Retinal pigment epithelial cell (primary cell): ENCODE measurements at places on chromosomes 1 and 21.

GRCh38 chr1:62599044-62599443 lies 1.7 kb downstream of the ANGPTL3 start:
- DNase-seq: no peak

DNA sequence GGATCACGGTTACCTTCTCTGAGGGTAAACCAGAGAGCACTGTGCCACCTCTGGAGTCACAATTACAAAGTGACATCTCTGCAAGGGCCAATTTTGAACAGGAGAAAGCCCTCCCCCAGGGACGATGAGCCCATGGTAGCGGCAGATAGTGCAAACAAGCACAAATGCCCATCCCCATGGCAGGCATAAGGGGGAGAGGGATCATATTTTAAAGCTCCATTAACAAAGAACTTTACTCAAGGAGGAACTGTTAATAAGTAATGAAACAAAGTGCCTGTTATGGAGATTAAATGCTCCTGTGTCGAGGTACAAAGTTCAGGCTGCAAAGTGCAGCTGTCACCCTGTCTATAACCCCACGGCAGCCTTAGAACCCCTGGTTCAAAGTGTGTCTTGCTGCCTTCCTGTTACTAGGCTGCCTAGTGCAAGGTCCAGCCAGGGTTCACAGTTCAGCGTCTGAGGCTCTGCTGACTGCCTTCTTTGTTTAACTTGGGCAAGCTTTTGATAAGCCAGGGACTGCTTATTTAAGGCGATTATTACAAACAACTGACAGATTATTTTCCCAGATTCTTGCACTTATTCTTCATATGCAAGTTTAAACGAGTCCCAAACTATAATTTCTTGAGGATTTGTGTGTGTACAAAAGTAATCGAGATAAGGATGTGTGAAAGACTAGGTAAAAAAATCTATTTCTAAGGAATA lies 75.7 kb upstream of the NRIP1 start:
- peak; percentile 81 for DNase-seq

GRCh38 chr1:160108888-160109662 lies 6.5 kb upstream of the ATP1A2 start:
- no peak for DNase-seq

DNA sequence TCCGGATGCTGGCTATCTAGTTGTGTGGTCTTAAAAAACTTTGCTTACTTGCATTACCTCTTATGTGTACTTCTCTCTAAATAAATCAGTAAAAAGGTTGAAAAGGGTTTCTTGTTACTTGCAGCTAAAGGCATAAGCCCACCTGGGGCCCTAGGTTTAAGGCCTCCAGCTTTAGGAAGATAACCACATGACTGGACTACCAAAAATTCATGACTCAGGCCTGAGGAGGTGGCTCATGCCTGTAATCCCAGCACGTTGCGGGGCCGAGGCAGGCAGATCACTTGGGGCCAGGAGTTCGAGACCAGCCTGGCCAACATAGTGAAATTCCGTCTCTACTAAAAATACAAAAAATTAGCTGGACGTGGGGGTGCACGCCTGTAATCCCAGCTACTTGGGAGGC lies 142.9 kb downstream of the APP start:
- DNase-seq: no peak

DNA sequence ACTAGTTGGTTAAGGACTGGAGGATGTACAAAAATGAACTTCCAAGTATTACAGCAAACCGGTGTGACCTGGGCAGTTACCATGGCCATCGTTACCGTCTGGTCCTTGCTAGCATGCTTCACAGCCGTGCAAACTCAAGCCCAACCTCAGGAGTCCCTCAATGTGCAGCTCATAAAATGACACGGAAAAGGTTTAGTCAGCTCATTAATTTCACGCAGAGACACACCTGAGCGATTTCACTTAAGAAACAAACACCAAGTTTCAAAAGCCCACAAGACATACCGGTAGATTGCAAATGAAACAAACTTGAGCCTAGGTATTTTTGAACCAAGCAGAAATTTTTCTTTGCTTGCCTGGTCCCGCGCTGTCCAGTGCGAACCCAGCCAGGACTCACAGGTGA lies 105.0 kb upstream of the ADAR start:
- DNase-seq: no peak

- DNase-seq: no peak
Measured at GRCh38 chr1:87940421-87940820, 611.7 kb downstream of the LMO4 start.

GRCh38 chr1:86507935-86508582 lies 38.8 kb upstream of the CLCA4 start:
- DNase-seq: no peak

DNA sequence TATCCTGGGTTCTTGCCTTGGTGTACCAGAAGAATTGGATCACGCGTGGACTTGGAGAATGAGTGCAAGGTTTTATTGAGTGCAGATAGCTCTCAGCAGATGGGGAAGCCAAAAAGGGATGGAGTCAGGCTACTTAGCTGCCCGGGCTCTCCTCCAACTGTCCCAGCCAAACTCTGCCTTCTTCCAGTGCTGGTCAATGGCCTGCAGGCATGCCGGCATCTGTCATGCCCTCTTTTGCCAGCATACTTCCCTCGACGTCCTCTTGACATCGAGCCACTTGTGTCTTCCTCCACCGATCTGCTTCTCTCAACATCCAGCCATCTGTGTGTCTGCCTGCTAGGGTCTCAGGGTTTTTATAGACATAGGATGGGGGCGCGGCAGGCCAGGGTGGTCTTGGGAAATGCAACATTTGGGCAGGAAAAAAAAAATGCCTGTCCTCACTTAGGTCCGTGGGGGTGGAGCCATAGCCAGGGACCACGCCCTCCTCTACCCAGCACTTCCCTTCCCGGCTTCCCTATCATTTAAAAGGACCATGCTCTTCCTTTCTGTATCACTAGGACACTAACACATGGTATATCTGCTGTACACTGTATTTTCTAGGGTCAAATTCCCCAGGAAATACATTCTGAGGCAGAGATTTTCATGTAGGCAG lies 47.0 kb upstream of the BCAR3 start:
- DNase-seq: no peak

DNA sequence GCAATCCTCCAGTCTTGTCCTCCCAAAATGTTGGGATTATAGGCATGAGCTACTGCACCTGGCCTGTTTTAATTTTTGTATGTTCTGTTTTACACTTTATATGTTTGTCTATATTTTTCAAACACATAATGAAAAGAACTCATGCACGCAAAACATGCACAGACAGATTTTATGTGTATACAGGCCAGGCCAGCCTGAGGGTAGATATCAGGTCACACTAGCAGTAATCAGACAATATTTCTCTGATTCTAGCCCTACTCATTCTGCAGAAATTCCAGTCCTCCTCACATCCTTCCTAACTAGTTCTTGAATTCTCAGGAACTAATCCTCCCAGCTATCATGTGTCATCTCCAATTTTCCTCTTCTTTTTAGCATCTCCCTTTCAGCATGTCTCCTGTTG lies 27.8 kb upstream of the PHGDH start:
- DNase-seq: no peak

DNA sequence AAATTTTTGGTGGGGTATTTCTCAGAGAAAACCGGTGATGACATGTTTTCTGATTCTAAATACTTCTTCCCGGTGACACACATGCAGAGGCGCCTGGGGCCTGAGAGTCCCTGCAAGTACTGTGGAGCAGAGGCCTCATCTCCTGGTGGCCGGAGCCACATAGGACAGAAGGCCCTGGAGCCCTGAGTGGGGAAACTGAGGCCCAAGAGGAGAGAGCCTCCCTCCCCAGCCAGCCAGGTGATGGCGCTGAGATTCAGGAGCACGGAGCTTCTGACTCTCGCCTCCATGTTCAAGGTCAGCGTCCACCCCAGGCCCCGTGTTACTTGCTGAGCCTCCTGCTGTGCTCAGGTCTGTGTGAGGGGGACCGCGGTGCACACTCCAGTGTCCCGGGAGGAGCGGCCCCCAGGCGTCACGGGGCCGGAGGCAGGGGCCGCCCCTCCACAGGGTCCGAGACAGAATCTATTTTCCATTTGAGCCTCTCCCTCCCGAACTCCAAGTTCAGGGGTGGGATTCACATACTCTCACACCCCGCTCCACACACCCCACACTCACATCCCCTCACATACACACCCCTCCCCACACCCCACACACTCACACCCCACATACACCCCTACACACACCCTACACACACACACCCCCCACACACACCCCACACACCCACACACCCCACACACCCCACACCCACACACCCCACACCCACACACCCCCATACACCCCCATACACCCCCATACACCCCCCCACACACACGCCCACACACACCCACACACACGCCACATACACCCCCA lies 43.8 kb downstream of the SLX9 start:
- DNase-seq: no peak

- DNase-seq: no peak
Measured at GRCh38 chr1:44043176-44044070, 12.2 kb upstream of the SLC6A9 start.

- no peak for DNase-seq
Measured at GRCh38 chr1:224333309-224333926, 3.4 kb upstream of the NVL start.

GRCh38 chr1:919271-919872 lies 4.4 kb upstream of the SAMD11 start:
- no peak for DNase-seq

GRCh38 chr1:169473347-169473746 lies 12.4 kb downstream of the SLC19A2 start:
- no peak for DNase-seq

DNA sequence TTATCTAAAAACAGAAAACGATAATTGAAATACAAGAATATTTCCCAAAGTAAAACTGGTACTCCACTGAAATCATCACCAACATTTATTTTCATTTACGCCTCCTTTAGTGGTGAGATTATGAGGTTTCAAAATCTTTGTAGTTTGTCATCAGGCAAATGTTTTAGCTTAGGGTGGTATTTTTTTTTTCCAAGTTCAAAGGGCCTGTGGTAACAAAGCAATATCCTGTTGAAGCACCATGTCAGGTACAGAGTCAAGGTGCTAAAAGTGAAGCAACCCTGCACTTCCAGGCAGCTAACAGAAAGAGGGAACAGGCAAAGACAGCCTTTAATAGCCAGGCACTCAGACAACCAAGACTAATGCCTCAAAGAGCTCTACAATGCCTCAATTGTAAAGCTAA lies 89.2 kb downstream of the JAK1 start:
- no peak for DNase-seq

- peak; percentile 39 for DNase-seq
Measured at GRCh38 chr1:193211539-193211938, 25.1 kb upstream of the B3GALT2 start.
